Activated CD4-positive, alpha-beta T cell treated with anti-CD3 and anti-CD28 coated beads, Interleukin-2, amount 10 ng/mL, durations not matched to agents 24 days and 14 days (primary cell): ENCODE measurements at places on chromosomes 16 and 17. TPM values are rescaled to one million over a fixed set of nuclear protein-coding genes. Genes with fewer than 3 reads are reported as not detected.

Gene ABI3
- total RNA-seq, result 27.8 and 28.4 TPM in 2 replicates

Gene NKD1
- total RNA-seq, result 0.77 and 1.7 TPM in 2 replicates

Gene CSH2
- not detected in 2 replicates for total RNA-seq

Gene FOXN1
- not detected in 2 replicates for total RNA-seq

Gene RILP
- 7.3 and 11.4 TPM in 2 replicates for total RNA-seq

Gene COPRS
- 67.9 and 69.4 TPM in 2 replicates for total RNA-seq
